CD4-positive, alpha-beta T cell treated with Interleukin-2 at 100 ng/mL for 4 hours (primary cell): ENCODE measurements at places on chromosomes 6 and 20.

- no peak for DNase-seq
These were observed 683.6 kb downstream of the KIF16B start for GRCh38 chr20:15889514-15890256.

- DNase-seq = no peak
These were observed 127.1 kb upstream of the MLIP start for GRCh38 chr6:53984163-53984562.

- no peak for DNase-seq
These were observed 121.1 kb downstream of the PDE7B start for GRCh38 chr6:135972586-135972985.

GRCh38 chr20:45312241-45312640, 4.1 kb upstream of the MATN4 start:
- no peak for DNase-seq

DNA sequence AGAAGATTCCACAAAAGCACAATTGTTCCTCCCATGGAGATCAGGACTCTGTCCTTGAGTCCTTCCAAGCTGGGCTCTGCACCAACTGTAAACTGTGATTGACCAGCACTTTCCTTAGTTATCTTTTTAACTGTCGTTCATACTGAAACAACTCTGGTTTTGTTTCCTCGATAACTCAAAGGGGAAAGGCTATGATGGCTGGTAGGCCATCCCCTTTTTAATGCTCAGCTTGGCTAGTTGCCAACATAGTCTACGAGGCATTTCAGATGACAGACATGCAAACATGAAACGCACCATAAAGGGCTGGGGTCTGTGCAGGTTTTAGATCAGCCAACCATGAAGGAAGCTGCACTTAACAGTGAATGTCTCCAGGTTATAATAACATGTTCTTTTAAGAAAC, 497.1 kb upstream of the ARID1B start:
- no peak for DNase-seq

- peak; percentile 19 for DNase-seq
These were observed 510 bp downstream of the NDRG3 start for GRCh38 chr20:36745234-36745926.

GRCh38 chr20:57180954-57181353, 85.5 kb downstream of the BMP7 start:
- no peak for DNase-seq

DNA sequence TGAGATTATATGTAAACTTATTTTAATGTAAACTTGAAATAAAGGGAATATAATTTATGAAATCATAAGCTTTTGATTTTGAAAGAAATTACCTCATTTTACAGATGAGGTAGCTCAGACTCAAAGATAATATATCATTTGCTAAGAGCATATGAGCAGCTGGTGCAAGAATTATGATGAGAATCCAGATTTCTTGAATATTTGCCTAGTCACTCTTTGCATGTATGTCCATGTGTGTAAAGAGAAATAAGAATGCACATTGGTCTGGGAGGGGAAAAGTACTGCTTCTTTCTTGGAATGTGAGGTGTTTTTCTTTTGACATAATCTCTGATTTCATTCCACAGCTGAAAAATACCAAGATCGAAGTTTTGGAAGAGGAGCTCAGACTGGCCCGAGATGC, 11.1 kb upstream of the SNRNP48 start:
- no peak for DNase-seq
